Activated CD4-positive, CD25-positive, alpha-beta regulatory T cell treated with anti-CD3 and anti-CD28 coated beads, Interleukin-2, amount 50 U/mL, for 72 hours (primary cell): ENCODE measurements at places on chromosomes 6 and 20.

GRCh38 chr20:23311947-23312506 is 38.6 kb upstream of the NXT1 start:
- no peak for DNase-seq

DNA sequence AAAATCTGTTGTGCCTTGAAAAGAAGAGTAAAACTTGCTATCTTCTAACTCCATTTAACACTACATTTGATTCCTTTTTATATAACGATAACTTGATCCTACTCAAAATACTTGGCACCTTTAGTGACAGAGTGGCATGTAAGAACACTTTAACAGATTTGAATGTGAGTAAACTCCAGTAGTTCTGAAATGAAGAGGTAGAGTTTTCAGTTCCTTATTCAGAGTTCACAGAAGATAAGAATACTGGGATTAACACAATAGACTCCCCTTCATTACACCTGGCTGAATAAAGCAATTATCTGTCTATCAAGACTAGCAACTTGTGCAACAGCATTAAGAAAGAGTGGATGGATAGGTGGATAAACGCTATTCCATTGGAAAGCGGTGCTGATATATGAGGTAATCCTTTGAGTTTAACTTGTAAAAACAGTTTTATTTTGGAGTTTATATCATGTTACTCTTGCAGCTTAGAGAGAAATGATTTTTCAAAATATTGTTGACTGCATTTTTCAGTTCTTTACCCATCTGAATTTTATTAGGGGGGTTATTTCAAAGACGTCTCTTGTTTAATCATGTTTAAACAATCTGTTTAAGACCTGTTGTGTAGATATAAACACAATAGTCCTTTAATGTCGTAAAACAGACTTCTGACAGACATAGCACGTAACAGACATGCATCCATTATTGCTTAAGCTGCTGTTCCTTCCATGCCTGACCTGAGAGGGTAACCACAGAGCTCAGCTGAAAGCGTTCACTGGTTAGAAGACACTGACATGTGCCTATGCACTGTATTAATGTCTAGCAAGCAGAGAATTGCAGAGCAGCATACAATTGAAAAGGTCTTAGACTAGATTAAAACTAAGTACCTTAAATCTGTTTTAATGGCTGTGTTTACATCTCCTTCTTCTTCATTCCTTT is 102.4 kb upstream of the SUPT3H start:
- no peak for DNase-seq

DNA sequence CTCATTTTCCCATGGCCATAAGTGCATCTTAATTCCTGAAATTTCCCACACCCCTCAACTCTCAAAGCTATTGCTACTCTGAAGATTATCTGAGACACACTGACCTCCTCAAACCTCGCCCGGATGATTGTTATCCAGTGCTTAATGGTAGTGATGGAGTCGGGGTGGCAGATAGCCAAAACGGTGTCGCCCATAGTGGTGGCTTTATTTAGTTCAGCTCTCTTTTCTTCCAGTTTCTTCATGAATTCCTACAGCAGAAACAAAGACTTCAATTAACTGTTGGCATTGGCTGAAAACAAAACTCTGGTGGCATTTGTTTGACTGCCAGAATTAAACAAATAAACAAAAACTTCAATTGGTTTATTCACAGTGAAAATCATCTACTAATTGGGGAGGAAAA is 165.4 kb downstream of the DST start:
- DNase-seq, result no peak

GRCh38 chr20:23508449-23509229 is 17.7 kb downstream of the CST8 start:
- DNase-seq, result no peak

- no peak for DNase-seq
Observed at GRCh38 chr6:139418481-139419132, 44.2 kb upstream of the CITED2 start.

GRCh38 chr6:131250936-131251335 is 115.7 kb downstream of the AKAP7 start:
- DNase-seq, result no peak
